M059J (cell line): ENCODE measurements at places on chromosomes 12 and 14.

GRCh38 chr12:4320497-4320852, 538 bp upstream of the TIGAR start:
- no peak for DNase-seq

DNA sequence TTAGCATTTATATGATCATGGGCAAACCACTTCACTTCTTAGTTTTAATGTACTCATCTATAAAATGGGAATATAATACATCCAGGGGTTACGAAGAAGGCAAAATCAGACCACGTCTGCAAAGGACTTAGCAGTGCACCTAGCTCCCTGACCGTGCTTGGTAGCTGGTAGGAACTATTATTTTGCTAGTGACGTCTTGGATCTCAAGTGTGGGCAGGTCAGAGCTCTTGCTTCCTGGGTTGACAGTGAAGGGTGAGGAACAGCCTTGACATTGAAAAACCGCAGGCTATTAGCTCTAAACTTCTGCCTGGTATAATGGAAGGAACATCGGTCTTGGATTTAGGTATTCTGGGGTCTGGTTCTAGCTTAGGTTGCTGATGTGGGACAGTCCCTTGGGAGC, 89.3 kb upstream of the MED13L start:
- DNase-seq: no peak

- no peak for DNase-seq
Measured at GRCh38 chr12:74614426-74614825, 76.8 kb downstream of the ATXN7L3B start.

GRCh38 chr14:68704736-68705720, 87.8 kb downstream of the ZFP36L1 start:
- DNase-seq: peak; percentile 72

DNA sequence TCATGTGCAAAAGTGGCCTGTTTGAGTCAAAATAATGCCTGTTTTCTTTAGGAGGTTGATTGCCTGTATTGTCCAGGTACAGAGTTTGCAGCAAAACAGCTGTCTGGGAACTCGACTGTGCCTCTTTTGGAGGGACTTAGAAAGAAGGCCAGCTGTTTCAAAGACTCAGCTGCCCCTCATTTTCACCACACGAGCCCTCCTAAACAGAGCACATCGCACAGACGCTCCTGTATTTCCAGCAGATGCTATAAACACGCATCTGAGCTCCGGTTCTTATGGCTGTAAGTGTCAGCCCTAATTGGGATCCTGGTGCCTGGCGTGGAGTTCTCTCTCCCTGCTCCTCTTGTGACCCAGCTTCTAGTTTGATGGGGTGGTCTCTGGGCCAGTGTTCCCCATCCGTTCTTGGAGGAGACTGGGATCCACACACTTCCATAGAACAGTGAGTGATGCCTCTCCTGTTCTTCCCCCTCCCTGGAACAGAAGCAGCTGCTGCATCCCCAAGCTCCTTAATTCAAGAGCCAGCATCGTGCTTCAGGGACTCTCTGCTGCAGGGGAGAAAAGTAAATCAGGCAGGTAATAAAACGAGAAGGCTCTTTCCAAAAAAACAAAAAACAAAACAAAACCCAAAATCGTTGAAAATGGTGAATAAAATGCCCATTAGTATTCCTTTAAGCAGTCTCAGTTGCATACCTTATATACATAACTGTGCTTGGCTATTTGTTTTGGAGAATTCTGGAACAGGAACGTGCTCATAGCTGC, 269.0 kb downstream of the SLC15A4 start:
- no peak for DNase-seq

DNA sequence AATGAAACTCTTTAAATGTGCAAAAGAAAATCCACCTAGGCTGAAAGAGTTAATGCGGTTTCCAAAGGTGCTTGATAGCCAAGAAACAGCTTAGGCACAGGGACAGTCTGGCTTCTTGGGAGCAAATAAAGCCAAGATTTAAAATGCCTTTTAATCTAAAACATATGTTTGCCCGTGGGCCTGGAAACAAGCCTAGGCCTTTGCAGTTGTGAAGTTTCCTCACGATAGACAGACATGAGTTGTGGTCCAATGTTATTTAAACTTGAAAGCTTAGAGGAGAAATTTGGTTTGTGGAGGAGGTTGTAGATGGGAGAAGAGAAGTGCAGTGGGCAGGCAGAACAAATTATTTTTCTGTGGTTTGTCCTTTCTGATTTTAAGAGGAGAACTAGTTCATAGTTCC, 29.8 kb downstream of the PROX2 start:
- DNase-seq: peak; percentile 36

GRCh38 chr14:65001723-65002122, 15.0 kb downstream of the FNTB start:
- no peak for DNase-seq

- no peak for DNase-seq
Measured at GRCh38 chr12:67469666-67470065, 178.9 kb upstream of the DYRK2 start.
